CD8-positive, alpha-beta memory T cell (primary cell): ENCODE measurements at places on chromosomes 1 and 21. TPM values are rescaled to one million over a fixed set of nuclear protein-coding genes. Genes with fewer than 3 reads are reported as not detected.

The LHX8 gene
- total RNA-seq = not detected

DNA sequence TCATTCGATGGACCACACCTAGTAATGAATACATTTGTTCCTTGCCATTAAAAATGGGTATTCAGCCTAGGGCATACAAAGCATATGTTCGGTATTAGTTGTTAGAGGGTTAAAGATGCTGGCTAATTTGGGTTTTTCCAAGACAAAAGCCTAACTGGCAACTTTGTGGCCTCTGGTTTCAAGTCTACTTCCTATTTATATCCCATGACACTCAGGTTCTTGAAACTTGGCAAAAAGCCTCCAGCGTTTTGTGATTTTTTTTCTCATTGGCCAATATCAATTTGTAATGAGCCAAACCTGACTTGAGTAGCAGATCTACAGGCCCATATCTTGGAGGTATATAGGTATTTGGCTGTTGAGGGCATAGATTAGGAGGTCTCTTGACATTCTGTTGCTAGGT lies 75.3 kb downstream of the C1orf21 start:
- no peak for DNase-seq

- no peak for DNase-seq
Measured at GRCh38 chr21:45390121-45390751, 14.7 kb upstream of the COL18A1 start.

The ATAD3C gene
- 1.9 TPM for total RNA-seq
